NCI-H446 (cell line): ENCODE measurements at places on chromosomes 3 and 15.
A peak's percentile ranks its signal among the peaks of the same experiment; 100 is the strongest.

DNA sequence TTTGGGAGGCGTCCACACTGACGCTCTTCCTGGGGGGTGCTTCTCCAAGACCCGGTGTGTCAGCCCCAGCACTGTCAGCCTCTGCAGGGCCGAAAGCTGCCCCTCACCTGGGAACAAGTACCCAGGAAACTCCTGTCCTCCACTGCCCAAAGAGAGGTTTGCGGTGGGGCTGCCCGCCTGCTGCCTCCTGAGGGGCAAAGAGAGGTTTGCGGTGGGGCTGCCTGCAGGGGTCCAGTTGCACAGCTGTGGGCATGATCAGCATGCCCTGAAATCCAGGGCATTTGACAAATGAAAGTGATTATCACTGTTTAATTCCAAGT, 15.1 kb upstream of the SNRPA1 start:
- no peak for DNase-seq

GRCh38 chr3:128487813-128488635, 5.0 kb downstream of the GATA2 start:
- DNase-seq, result peak; percentile 44

DNA sequence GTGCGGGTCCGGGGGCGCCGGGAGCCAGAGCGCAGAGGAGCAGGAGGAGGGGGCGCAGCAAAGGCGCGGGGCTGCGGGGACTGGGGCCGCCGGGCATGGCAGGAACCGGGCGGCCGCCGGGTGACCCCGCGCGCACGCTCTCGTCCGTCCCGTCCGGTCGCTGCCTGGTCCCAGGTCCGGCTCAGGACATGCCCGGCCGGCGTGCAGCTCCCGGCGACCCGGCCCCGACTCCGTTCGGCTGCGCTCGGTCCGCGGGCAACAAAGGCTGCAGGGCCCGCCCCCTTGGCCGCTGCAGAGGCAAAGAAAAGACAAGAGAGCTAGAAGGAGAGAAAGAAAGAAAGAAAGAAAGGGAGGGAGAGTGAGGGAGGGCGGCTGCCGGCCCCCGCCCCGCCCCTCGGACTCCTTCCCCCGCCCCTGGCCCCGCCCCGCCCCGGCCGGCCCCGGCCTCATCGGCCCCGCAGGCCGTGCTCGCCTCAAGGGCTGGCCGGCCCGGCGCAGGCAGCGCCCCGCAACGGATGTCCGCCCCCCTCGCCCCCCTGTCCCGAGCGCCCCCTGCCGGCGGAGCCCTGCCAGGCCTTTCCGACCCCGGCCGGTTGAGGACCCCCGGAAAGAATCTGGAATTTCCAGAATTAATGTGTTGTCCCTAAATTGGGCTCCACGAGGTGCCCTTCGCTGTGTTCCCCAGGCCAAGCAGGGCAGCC, at the start of gene ADAMTS7:
Gene ADAMTS7, minus strand, starts transcription at position 341 of the 701 bp plus-strand sequence. Its CDS starts 244 bp downstream, at position 97.
- peak; percentile 40 for DNase-seq

- DNase-seq, result no peak
These were observed 177.8 kb downstream of the CBLB start for GRCh38 chr3:105691053-105691452.

DNA sequence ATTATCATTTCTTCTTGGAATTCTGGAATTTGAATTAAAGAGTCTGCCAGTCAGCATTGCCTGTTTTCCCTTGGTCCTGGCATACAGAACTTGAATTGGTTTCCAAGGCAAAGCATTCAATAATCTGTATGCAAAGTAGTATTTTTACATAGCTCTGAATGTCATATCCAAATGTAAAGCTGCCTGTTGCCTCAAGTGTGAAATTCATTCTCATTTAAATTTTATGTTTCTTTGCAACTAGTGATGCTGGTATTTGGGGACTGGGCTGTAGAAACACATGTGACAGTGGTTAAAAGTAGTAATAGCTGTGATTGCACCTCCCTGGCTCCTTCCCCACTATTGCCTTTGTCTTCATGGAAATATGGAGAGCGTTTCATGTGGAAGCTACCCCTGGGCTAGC, 743.9 kb upstream of the GOLIM4 start:
- no peak for DNase-seq
